RCC 7860 (cell line): ENCODE measurements at places on chromosomes 5 and 9.

DNA sequence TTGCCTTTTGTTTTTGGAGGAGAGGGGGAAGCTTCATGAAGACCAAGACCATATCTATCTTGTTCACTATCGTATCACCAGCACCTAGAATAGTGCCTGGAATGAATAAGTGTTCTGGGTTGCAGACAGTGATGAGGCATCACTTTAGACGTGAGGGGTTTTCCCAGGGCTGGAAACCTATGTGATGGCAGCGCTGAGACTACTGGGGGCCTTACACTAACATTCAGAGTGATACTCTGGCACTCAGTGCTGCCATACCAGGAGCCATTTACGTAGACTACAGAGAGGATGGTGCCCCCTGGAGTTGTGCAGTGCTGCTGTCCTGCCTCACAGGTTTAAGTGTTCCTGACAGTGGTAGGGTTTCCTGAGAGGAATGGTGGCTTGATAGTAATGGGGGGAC is 6.9 kb downstream of the CCL19 start:
- no peak for DNase-seq

DNA sequence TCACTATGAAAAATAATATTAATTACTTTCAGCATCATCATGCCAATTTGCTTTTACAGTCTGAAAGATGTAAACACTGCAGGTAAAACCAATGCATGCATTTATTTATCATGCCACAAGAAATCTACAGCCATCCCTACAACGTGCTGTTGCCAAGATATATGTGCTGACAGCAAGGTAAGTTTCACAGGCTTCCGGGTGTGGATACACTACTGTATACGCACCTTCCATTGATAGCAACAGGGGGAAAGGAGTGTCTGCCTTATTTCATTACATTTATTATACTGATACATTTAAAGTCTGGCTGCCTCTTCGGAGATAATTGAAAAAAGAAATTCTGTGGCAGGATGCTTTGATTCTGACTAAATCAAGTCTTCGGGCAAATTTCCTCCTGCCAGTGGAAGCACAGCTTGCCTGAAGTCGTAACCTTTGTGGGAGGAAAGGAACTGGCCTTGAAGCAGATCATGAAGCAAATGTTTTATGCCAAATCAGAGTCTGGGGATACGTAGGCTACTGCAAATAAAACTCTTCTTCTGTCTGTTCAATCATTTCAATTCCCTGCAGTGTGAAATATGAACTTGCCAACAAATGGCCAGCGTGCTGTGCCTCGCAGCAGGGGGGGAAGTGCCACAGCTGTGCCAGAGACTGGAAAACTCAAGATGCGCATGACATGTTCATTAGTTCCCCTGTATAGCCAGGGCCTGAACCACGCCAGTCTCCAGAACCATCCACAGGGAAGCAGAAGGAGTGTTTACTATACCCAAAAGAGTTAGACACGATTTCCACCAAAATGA is 268.1 kb downstream of the EFNA5 start:
- DNase-seq = no peak

GRCh38 chr5:147040856-147041255 is 162.3 kb upstream of the PPP2R2B start:
- DNase-seq = no peak

- DNase-seq = no peak
Observed at GRCh38 chr5:4027088-4027734, 431.6 kb downstream of the IRX1 start.

GRCh38 chr9:134474055-134474370 is 147.8 kb downstream of the RXRA start:
- DNase-seq = no peak

GRCh38 chr5:150517272-150518152 is 9.6 kb downstream of the NDST1 start:
- peak; percentile 98 for DNase-seq

- no peak for DNase-seq
Observed at GRCh38 chr5:2130361-2130760, 247.6 kb upstream of the IRX4 start.

DNA sequence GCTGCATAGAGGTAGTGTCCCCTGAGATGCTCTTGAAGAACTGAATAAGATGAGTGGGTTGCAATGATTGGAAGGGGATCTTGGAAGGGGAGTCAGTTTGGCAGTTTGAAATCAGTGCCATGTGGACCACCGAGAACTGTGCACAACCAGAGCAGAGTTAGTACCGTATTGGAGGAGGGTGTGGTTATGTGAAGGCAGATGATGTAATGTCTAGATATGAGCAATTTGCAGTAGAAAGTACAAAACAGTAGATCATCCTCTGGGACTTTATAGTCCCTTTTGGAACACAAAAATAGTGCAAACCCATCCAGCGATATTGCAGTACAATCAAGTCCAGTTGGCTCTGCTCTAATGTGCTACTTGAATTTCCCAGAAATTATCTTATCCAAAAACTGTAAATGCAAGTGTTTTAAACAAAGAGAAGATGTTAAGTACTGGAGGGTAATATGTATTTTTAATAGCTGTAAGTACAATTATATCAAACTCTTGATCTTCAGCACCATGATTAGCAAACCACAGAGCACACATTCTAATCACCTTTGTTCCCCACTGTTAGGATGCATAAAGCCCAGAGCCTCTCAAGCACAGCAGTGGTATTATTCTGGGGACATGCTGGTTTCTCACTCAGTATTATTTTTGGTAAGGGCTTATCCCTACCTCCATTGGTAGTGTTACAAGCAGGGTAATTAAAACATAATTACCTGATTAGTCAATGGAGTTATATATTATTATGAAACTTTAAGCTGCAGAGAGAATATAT is 41.5 kb downstream of the MEGF10 start:
- DNase-seq = no peak

DNA sequence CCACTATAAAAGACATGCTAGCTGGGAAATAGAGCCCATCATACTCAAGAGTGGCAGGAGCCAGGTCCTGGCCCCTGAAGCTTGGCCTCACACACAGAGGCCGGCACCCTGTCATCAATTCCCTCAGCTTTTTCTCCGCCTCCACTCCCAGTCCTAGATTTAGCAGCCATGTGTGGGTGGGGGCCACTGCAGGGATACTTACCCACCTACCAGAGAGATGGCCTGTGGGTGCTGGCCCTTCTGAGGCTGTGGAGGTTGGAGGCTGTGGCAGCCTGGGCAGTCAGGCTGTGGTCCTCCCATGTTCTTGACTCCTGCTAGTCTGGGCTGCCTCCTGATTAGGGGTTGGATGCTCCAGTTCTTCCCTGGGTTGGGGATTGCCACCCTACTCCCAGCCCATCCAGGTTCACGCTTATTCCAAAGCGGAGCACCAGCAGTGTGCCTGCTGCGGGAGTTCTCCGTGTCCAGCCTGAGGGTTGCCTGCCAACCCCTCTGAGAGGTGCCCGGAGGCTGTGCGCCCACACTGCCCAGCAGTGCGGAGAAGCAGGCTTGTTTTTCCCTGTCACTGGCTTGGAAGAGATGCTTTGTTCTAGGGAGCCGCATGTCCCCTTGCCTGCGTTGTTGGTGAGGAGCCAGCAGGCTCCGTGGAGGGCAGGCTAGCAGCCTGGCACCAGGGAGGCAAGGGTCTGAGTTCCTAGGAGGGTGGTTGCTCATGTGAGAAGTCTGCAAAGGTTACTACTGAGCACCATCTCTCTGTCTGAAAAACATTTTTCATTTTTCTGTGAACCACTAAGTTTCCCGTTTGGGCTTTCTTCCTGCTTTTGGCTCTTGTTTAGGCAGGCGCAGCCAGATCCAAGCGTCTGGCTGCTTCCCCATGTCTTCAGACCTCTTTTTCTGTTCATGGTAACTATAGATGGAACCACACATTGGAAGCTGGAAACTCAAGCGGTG is 7.5 kb downstream of the SLC22A5 start:
- DNase-seq = no peak

GRCh38 chr5:42306287-42306686 is 117.0 kb upstream of the GHR start:
- DNase-seq = no peak

DNA sequence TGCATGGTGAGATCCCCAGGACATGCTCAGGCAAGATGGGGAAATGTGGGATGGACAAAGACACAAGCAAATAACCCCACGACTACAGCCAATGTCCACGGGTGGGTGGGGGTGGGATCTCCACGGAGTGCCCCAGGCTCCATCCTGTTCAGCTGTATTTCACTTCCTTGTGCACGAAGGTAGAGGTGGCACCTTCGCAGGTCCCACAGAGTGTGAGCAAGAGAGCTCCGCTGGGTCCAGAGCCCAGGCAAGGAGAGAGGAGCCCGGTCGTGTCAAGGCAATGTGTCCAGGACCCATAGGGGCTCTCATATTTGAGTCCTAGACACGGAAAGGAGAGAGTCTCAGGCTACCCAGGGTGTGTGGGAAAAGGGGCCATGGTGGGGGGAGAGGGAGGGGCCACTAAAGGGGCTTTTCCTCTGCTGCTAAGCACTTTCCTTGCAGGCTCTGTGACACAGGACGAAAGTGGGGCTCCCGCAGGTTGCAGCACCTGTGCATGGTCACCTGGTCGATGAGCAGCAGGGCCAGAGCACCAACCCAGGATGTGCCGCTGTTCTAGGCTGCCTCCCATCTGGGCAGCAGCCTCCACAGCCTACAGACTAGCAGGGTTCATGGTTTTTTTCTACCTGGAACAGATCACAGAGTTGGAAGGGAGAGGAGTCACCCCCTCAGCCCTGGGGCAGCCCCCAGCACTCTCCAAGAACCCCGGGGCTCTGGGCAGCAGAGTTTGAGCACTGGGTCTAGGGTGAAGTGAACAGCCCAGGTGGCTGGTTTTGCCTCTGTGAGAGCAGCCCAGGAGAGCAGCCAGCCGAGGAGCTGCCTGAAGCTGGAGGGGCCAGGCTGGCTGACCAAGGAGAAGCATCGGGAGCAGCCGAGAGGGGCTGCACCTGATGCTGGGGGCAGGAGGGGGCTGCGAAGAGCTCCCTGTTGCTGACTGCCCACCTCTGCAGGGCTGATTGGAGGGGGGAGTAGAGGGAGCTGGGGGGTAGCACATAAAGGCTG is 100.7 kb upstream of the MVB12B start:
- DNase-seq = no peak

DNA sequence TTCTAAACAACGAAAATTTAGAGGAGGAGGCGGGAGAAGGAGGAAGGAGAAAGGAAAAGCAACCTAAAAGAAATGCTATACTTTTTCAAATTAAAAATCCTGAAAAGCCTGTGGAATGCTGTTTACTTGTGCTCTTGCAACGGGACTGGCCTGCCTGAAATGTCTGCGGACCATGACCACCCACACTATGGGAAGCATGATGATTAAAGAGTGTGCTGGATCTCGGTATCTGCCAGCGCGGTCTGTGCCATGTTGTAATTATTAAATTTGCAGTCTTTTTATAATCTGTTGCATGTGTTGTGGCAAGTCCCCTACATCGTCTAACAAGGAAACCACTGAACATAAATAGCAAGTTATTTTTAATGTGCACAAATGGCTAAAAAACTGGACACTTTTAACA is 111.4 kb downstream of the FANCC start:
- no peak for DNase-seq

GRCh38 chr9:124621371-124622328 is 114.5 kb upstream of the NR5A1 start:
- peak; percentile 78 for DNase-seq

GRCh38 chr9:24258626-24259025 is 287.1 kb downstream of the IZUMO3 start:
- no peak for DNase-seq

- no peak for DNase-seq
Observed at GRCh38 chr9:106356924-106357323, 506.0 kb upstream of the ZNF462 start.

DNA sequence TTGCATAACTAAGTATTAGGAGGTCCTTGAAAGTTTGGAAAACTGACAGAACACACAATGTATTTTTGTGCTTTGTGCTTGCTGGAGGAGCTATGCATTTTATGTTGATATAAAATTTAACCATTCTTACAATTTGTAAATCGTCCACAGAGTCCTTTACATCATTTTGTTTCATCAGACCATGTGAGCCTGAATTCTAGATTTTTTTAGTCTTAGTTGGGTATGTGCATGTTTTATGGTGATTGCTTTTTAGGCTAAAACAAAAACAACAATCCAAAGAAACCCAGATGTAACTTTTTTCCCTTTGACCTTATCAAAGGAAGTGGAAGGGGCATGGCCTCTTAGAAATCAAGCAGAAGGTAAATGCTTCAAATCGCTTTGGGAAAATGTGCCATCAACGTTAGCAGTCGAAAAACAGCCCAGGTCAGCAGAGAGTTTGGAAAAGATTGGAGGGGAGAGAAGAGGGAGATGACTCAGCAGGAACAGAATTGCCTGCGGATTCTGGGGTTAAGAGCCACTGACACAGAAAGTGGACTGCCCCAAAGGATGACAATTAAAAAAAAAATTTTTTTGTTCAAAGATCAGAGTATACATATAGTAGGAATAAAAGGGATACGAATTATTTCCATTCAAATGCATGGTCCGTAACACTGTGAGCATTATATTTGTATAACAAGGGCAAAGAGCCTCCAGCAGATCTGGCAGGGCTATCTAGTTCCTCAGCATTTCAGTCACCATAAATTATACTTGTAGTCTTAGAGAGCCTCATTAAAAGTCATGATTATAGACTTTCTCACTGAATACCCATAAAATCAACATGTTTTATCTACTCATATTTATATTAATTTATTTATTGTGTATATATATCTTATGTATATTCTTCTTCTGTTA is 253.5 kb upstream of the HAPLN1 start:
- no peak for DNase-seq

DNA sequence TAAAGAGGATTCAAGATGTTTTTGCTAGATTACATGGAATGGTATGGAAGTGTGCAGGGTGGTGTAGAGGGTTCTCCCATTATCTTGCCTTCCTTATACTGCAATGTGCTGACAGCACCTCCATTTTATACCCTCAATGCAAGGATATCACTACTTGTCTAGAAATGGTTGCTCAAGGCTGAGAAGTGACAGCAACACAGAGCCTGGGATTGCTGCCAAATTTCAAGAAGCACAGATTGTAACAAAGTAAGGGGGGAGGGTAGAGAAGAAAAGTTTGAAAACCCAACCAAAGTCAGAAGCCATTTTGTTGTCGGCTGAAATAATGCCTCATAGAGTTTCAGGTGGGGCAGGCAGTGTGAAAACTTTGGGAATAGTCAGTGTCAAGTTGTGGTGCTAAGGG is 29.8 kb downstream of the PCDHAC2 start:
- no peak for DNase-seq

- DNase-seq = no peak
Observed at GRCh38 chr9:110160123-110160522, 47.8 kb downstream of the C9orf152 start.

DNA sequence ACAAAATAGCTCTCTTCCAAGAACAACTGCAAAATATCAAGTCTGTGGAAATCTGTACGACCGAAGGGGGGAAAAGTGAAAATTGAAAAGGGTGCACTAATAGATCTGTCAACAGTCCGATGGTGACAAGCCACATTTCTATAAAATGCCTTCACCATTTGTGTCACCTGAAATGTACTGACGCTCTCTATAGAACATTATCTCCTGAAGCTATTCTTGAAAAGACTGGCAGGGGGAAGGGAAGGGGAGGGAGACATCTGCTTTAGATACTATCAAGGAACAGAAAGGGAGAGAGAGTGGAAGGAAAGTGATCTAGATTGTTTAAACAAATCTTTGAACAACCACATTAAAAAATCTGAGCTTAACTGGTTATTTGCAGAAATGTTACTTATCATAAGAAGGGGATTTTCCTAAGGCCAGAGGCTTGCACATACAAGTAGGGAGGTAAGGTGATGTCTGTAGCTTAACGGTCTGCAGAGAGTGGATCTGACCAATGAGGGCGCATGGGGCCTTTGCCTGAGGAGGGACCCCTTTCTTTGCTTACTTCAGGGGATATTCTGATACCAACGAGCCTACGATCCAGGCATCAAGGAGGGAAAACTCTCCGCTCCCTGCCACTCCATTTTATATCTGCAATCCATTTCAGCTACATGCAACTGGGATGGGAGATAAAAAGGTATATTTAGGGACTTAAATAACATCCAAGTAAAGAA is 92.1 kb downstream of the CRB2 start:
- no peak for DNase-seq
